ENCODE measurements at places on chromosomes 7 and 10.

DNA sequence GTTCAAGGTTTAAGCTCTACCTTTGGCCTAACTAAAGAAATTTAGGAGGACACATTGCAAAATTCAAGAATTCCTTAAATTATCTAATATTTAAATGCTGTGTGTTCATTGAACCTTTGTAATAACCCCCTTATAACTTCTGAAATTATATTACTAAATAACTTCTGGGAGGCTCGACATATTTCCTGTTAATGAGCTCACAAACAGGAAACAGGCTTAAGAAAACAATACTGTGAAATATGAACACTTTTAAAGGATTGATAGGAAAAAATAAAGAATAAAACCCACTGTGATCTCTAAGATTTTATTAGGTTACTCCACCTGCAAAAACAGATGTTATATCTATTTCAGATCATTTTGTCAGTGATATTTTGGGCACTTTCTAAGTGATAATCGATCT lies 74.1 kb downstream of the FOXP2 start:
- DNase-seq, result no peak

- DNase-seq, result peak; percentile 98
These were observed 673.8 kb downstream of the INHBA start for GRCh38 chr7:41029072-41029499.

GRCh38 chr10:123995461-123996131 lies 97.8 kb downstream of the CHST15 start:
- peak; percentile 95 for DNase-seq

GRCh38 chr7:97865104-97865503 lies 7.1 kb downstream of the ASNS start:
- DNase-seq, result no peak

DNA sequence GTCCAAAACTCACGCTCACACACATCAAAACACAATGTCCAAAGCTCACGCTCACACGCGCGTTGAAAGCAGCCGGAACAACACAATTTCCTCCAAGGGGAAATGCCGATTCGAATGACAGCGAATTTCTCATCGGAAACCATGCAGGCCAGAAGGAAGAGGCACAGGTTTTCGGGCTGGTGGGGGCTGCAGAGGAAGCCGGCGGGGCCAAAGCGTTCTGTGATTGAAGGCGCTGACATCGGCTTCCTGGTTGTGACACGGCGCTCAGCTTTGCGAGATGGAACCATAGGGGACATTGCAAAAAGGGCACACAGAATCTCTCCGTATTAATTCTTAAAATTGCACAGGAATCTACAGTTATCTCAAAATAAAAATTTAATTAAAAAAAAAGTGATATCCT lies 61.3 kb downstream of the FOXL3 start:
- no peak for DNase-seq

DNA sequence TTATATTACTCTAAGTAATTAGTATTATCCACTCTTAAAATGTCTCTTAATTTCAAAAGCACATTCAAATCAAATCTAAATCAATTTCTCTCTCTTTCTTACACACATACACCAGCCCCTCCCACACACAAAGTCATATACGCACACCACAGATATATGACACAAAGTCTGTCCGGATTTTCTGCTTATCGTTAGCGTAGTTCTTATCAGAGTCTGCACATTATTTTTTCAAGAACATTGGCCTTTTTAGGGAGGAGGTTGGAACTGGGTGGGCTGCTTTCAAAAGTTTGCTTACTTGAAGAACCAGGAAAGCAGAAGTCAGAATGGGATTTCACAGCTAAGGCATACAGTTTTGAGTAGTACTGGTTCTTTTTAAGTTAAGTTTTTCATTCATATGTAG lies 387.6 kb upstream of the CHRM2 start:
- no peak for DNase-seq

- peak; percentile 77 for DNase-seq
These were observed 74.6 kb downstream of the CUL1 start for GRCh38 chr7:148773334-148773733.

- DNase-seq, result peak; percentile 35
These were observed 21.8 kb downstream of the STMP1 start for GRCh38 chr7:135684136-135684535.

GRCh38 chr10:35432781-35433338 lies 96.6 kb downstream of the CCNY start:
- DNase-seq, result no peak

DNA sequence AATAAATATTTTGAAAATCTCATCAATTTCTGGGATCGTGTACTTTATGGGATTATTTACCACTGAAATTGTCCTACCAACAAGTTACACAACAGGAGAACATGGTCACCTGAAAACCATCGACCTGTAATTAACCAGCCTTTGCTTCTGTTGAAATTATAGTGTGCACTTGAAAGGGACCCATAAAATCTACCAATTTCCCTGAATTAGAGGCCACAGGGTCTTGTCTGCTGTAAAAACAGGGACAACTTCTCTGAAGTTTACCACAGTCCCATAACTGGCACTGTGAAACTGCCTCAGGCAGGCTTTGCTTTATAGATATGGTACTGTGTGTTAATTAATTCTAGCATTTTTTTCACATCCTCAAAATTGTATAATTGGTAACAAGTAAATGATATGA lies 37.7 kb downstream of the RAB19 start:
- DNase-seq, result no peak

- DNase-seq, result no peak
These were observed 315.8 kb upstream of the KAT6B start for GRCh38 chr10:74510594-74510993.

DNA sequence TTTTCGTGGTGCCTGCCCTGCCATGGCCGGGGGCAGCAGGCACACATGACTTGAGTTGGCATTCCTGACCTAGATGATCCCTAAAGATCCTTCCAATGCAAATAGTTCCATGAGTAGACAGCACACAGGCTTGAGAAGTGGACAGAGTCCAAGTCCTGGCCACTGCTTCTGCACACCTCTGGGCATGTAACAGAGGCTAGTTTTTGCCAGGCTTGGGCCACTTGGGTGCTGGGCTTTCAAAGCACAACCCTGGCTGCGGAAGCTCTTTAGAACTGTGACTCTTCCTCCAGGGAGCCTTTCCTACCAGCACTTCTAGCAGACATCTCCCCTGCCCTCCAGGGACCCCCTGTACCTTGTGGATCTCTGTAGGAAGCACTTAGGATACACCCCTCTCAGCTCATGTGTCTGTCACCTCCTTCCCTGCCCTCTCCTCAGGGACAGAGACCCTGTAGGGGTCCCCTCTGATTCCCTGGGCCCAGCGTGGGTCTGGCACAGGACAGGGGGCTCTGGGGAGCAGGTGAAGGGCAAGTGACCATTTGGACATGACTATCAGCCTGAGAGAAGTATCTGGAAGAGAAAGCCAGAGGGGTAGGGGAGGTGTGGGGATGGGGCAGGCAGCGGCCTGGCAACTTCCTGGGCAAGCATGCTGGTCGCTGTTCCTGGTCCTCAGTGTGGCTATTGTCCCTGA lies 36.2 kb downstream of the ZCCHC24 start:
- DNase-seq, result no peak

- no peak for DNase-seq
These were observed 262.5 kb upstream of the PPP2R2D start for GRCh38 chr10:131638049-131638879.

DNA sequence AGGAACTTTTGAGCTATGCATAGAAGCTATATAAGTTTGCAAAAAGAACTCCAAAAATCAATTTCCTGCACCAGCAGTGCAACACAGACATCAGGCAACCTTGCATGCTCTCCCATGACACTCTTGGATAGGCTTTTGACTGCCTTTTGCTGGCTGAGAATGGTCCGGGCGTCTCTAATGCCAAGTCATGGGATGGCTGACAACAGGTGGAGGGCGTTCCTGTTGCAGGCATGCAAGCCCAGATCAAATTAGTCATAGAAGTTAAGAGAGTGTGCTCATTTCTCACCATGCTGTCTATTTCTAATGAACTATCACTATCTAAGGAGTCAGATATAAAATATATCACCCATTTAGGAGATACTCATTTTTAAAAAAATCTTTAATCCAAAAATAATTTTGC lies 8.4 kb downstream of the PLCE1 start:
- no peak for DNase-seq

- no peak for DNase-seq
These were observed 85.6 kb downstream of the SDK1 start for GRCh38 chr7:3386423-3387190.

DNA sequence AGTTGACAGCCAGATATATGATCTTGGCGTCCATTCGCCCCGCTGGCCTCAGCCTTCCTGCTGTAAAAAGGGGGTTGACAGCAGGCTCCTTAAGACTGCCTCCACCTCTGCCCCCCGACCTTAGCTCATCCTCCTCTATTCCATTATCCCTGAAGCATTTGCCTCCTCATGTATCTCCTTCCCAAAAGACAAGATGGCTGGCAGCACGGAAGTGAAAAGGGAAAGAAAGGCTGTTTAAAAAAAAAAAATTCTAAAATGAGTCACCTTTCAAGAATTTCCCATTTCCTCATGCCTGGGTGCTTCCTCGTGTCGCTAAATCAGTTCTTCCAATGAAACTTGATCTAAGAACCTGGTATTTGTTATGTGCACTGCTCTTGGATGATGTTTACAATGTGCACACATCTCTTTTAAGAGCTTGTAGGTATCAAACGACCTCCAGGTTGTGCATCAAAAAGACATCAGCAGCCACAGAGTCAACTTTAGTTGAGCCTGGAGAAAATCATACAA lies 1.7 kb downstream of the SCRN1 start:
- peak; percentile 88 for DNase-seq

- DNase-seq, result peak; percentile 2
These were observed 136.5 kb upstream of the ETV1 start for GRCh38 chr7:14125998-14126397.

DNA sequence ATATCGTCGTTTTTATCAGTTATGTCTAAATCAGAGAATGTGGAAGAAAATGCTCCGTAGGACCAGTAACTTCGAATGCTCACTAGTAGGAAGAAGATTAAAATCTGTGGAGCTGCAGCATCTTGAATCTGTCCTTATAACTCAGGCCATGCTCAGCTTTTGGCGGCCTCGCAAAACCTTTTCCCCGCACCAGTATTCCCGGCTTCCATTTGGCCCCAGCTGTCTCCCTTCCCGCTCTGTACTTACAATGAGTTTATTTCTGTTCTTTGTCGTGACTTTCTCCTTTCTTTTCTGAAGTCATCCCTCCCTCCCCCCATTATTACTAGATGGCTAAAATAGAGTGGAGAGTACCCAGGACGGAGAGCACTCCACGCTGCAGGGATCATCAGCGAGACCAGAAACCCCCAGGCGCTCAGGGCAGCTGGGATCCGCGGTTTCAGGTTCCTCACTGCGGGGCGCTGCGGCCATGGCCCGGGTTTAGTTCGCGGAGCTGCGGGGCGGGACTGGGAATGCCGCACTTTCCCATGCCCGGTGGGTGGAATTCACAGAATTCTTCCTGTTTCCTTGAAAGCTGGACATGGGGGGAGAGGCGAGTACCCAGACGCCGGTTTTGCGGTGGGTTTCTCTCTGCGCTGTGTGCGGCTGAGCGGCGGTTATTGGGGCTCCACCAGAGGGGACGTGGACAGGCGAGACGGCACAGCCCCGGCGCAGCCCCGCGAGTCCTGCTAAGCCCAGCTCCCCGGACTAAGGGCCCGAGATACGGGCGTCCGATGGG lies 183.5 kb downstream of the POM121L12 start:
- DNase-seq, result peak; percentile 2

DNA sequence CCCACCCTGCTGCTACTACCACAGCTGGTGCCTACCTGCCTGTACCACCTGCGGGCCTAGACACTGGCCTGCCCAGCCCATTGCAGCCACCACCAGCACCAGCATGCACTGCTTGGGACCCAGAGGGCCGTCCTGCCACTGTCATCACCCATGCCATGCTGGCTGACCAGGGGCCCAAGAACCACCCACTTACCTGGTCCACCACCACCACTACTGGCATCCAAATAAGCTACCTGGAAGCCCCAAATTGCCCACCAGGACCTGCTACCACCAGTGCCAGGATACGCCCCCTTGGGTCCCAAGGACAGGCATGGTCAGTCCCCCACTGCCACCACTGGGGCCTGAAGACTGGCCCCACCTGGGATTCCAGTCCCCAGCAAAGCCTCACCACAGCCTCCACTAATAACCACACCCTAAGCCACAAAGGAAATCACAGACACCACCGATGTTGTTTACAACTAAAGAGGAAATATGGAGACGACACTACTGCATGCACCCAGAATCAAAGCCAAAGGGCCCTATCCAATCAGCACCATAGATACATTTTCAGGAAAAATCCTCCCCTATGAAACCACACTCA lies 70.5 kb upstream of the DIP2C start:
- DNase-seq, result no peak

DNA sequence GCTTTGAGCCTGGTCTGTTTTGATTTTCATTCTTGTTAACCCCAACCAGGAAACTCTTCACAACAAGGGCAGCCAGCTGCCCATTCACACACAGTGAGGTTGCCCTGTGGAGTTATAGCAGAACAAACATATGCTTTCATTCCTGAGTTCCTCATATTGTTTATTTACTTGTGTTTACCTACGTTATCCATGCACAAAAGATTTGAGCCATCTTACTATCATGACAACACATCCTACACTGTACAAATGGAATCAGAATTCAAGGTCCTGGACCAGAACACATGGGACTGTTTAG lies 21.7 kb upstream of the BMPER start:
- no peak for DNase-seq

- no peak for DNase-seq
These were observed 59.6 kb downstream of the ATOH7 start for GRCh38 chr10:68172324-68172723.
